Frontal cortex (tissue), 4 donors: ENCODE measurements at places on chromosomes 4 and X.

DNA sequence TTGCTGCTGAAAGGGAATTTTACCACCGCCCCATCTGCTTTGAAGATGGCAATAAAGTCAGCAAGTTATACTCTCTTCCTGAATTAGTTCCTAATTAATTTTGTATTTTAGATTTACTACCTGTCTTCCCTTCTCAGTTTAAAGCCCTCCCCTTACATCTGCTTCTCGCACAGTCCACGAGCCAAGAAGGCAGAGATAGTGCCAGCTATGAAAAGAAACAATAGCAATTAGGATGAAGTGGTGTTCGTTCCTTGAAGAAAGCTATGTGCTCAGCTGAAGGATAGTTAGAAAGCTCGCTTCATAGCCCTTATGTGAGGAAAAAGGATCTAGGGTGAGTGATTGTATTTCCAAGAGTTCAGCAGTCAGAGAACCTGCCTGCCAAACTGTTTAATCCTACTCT, 1678.8 kb upstream of the TENM3 start:
- no peak for DNase-seq

DNA sequence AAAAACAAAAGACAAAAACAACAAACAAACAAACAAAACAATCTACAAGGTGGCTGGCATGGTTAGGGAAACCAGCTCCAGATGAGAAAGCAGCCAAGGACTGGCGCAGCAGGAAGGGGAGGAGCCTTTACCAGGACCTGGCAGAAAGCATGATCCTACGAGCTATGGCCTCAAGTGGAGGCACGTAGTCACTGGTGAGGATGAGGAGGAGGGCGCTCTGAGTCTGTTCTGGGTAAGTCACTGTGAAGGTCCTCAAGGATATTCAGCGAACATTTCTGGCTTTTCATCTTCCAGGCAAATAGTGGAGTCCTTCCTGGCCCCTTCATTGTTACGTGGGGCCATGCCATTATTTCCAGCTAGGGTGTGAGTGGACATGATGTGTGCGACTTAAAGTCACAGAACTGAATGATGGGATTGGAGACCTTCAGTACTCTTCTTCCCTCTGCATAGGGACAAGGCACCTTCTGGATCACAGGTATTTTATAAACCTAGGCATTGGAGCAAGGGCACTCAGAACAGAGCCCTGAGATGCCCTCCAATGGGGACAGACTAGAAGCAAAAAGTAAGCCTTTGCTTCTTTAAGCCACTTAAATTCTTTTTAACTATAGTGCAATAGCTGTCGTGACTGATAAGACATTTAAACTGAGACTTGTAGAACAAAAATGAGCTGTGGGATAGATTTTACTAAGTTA, 771.3 kb downstream of the RAB28 start:
- no peak for DNase-seq

DNA sequence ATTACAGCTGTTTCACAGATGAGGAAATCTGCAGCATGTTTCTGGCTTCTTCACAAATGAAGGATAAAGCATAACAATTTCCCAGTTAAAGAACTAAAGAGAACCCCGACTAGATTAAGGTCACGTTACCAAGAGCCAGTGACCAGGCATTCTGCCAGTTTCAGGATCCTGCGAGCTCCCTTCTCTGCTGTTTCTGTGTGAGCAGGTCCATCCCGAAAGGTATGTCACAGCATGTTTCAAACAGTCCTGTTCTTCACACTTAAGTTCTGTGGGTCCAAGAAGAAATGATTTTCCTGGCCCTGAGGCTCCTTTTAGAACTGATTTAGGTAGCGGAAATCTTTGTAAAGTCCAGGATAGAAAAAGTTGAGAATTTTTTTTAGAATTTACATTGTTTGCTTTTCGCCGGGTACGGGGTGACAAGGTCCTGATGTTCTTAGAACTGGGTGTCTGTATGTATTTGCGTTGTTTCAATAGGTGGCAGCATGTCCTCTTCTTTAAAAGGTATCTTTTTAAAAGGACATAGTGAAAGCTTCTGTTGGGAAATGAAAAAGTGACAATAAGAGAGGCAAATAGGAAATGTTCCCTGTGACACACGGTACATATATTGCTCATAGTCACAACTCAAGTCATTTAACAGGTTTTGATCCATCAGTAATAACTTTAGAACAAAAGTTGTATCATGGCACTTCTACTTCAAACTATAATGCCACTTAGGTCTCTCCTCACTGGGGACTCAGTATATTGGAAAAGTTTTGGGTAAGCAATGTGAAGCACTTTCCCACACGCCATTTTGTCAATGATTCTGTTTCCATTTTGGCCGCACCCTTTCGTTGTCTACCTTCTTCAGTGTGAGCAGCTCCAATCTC, 18.4 kb downstream of the IL21 start:
- no peak for DNase-seq

DNA sequence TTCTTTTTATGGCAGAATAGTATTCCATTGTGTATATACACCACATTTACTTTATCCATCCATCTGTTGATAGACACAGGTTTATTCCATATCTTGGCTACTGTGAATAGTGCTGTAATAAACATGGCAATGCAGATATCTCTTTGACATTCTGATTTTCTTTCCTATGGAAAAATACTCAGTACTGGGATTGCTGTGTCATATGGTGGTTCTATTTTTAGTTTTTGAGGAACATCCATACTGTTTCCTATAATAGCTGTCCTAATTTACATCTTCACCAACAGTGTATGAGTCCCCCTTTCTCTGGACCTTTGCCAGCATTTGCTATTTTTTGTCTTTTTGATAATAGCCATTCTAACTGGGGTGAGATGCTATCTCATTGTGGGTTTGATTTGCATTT, 73.5 kb downstream of the GPAT3 start:
- no peak for DNase-seq

GRCh38 chrX:126701380-126701779, 118.1 kb upstream of the PRR32 start:
- DNase-seq = no peak

DNA sequence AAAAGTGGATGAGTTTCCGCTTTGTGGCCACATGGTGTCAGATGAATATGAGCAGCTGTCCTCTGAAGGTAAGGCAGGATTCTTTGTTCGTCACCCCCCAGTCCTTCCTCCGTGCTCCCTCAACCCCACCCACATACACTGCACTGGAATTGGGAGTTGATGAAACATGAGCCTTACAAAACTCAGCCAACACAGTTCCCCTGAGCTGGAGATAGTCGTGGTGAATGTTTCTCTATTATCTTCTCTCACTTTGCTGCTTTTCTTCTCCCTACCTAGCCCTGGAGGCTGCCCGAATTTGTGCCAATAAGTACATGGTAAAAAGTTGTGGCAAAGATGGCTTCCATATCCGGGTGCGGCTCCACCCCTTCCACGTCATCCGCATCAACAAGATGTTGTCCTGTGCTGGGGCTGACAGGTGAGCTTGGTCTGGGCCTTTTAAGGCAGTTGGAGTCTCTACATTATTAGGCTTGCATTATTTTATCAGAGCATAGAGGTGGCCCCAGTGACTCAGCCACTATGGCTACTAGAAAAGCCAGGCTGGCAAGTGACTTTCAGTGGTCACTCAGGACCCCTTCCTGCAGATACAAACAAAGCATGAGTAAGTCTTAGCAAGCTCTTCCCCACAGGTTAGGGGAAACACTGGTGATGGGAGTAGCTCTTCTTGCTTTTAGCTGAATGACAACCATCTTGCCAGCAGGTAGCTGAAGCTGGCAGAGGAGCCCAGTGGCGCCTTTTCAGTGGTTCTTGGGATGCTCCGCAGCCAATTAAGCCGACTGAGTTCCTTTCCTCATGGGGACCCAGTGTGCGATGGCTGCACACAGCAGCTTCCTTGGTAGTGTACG, 1.6 kb downstream of the RPL10 start:
- no peak for DNase-seq

- DNase-seq = no peak
Measured at GRCh38 chr4:77332696-77333270, 175.8 kb downstream of the CCNG2 start.

- DNase-seq = no peak
Measured at GRCh38 chr4:114870987-114871386, 242.4 kb downstream of the NDST4 start.

DNA sequence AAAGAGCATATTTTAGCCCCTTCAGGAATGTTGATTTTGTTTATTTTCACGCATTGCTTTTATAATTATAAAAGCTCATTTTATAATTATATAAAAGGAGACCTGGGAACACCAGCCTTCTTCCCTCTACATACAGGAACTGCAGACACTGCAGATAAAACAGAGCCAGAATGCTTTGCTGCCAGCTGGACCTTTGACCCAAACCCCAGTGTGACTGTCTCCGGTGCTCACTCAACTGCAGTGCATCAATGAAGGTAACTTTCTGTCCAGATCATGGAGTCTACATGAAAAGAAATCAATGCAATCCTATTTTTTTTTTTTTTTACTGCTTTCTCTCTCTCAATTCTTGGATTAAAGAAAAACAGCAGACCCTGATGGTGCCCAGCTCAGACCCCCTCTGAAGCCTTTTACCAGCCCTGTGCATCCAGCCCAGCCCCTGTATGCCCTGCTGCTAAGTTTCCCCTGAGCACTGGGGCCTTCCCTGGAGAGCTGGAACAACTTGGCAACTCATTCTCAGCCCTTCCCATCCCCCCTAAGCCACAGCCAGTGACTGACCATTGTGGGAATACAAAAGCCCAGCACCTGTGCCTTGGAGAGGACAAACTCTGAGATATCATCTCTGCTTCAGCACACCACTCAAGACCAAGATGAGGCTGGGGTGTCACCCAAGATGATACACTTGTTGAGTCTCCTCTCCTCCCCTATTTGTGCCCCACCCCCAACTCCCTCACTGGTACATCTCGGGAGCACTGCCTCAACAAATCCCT, 182.1 kb downstream of the EVC2 start:
- no peak for DNase-seq

DNA sequence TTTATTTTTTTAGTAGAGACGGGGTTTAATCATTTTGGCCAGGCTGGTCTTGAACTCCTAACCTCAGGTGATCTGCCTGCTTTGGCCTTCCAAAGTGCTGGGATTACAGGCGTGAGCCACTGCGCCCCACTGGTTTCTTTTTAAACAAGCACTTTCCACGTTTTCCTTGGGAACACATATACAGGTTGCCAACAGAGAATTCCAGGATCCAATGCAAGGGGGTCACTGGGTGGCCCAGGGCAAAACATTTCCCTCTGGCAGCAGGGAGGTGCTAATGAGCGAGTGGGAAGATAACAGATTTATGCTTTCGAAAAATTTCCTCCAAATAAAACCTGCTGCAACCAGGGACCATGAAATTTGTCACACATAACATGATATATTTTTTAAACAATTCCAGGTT, 41.1 kb downstream of the ADRA2C start:
- DNase-seq = no peak

GRCh38 chrX:90883479-90883878, 551.2 kb upstream of the PABPC5 start:
- DNase-seq = no peak

DNA sequence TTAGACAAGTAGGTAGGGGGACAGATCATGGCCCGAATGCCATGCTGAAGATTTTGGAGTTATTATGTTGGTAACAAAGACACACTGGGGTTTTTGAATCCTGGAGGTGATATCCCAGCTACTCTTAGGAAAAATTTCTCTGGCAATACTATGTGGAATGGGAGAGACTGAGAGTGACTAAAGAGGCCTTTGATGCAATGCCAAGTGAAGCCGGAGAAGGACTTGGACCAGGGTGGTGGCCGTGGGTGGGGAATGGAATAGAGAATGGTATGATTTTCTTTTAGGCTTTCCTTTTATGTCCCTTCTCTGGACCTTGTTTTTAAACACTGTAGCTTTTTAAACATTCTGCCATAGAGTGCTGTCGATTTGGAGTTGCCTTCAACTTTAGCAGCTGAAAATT, 141.6 kb downstream of the DCLK2 start:
- DNase-seq = no peak

GRCh38 chrX:137418086-137418485, 147.8 kb upstream of the ZIC3 start:
- no peak for DNase-seq

DNA sequence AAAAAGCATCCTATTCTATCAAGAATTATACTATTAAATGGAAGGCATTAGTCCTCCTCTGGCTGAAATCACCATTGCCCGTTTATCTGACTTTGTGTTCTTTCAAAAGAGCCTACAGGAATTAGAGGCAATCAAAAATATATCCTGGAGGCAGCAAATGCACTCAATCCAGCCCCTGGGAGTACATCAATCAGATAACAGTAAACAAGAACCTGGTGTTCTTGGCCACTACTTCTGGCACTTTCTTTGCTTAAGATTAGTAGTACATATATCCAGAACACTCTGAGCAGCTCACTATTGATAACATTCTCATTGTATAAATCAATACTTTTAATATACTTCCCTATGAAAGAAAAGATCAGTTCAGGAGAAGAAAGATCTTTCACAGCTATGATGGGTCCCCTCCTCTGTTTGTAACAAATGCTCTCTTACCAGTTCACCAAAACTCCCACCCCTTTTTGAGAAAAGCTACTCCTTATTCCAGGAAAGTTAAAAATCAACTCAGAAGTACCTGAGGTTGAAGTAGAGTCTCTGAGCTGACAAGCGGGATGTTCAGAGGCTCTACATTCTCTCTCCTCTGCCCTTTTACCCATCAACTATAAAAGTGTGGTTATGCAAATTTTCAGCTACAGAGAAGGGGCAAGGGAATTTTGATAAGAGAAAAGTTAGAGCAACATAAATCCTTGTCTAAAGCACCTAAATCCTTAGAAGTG, 176.0 kb downstream of the COX18 start:
- DNase-seq = no peak
